ENCODE measurements at places on chromosomes 6 and 20.

DNA sequence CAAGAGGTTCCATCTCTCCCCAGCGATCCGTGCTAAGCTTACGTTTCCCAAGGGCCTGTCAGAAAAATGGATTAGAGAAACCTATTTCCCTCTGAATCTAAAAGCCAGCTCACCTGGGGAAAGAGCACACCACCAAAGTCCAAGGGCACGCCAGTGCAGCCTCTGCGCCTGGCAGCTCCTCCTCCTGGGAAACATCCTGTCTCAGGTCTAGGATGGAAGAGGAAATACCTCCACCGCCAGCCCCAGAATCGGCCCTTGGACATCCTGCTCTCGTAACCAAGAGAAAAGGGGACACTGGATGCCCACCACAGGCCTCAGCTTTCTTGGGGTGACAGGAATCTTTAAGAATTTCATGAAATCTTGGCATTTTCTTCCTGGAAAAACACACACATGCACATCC, 18.7 kb downstream of the RAMACL start:
- DNase-seq = no peak

DNA sequence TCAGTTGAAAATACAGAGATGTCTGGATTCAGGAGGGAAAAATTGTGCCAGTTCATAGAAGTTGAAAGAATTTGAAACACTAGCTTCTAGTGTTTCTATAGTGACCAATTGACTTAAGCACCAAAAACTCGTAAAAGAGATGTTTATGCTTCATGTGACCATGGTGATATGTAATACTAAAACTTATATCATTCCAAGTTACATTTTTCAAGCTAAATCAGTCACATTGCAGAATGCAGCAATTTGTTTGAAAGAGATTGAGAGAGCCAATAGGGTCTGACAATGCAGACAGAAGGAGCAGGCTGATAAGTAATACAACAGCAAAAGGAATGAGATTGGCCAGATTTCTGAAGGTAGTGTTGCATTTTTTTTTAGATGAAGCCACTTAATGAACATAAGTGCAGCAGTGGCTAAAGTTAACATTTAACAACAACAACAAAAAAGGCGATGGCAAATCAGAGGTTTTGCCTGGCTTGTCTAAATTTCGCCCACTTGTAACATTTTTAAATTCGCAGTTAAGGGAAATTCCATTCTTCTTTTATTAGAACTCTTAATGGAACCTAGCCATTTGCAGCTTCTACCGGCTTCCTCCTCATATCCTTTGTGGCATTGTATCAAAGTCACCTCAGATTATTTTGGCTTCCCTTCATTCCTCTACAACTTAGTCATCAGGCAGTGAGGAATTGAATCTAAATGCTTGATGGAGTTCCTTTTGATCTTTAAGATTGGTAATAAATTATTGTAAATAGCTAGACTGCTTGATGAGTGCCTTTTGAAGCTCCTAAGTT, 484.0 kb upstream of the SOX4 start:
- no peak for DNase-seq

DNA sequence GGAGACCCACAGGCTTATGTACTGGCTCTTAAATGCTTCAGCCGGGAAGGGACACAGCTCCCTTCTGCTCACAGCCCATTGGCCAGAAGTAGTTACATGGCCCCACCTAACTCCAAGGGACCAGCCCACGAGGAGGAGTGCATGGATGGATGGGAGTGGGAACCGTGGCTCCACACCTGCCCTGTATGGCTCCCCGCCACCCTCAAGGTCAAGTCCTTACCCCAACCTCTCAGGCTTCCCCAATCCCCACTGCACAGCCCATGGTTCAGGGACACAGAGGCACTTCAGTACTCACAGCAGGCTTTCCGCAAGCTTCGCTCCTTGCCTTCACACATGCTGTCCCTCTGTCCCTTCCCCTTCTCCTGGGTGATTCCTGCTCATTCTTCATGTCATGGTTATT, 137.9 kb upstream of the KCNG1 start:
- no peak for DNase-seq

GRCh38 chr6:151325075-151326050, 66.0 kb downstream of the ZBTB2 start:
- no peak for DNase-seq
